ENCODE measurements at places on chromosomes 6 and 20.
A peak's percentile ranks its signal among the peaks of the same experiment; 100 is the strongest.

DNA sequence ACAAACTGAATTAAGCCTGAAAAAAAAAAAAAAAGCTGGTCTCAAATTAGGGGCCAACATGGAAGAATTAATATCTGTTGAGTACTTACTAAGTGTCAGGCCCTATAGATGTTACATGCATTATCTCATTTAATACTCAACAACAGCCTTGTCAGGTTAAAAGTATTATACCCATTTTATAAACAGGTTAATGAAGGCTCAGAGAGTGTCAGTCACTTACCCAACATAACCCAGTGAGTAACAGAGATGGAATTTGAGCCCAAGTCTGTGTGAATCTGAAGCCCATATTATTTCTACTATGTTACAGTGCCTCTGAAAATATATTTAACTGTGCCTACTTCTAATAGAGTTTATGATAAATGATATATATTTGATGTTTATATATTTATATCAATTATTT is 11.3 kb upstream of the EIF2S2 start:
- no peak for DNase-seq

- peak; percentile 76 for DNase-seq
Observed at GRCh38 chr6:108616544-108616943, 55.8 kb downstream of the FOXO3 start.

- DNase-seq, result peak; percentile 58
Observed at GRCh38 chr20:39986173-39986904, 702.7 kb downstream of the MAFB start.

DNA sequence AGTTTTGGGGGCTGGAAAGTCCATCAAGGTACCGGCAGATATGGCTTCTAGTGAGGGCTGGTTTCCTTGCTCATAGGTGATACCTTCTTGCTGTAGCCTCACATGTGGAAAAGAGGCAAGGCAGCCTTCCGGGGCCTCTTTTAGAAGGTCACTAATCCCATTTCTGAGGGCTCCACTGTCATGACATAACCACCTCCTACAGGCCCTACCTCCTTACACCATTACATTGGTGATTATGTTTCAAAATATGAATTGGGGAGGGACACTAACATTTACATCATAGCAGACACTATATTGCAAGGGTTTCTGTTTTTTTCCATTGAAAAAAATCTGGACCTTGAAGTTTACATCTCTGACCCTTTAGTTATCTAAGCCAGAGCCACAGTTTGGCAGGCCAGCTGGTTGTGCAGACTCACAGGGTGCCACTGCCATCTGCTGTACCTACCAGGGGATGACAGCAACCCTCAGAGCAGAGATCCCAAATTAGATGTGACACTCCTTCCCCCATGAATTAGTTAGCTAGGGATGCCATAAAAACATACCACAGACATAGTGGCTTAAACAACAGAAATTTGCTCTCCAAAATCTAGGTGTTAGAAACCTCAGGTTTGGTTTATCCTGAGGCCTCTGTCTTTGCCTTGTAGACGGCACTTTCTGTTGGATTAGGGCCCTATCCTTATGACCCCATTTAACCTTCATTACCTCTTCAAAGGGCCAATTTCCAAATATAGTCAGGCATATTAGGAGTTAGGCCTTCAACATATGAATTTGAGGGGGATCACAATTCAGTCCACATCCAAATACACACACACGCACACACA is 166.4 kb upstream of the RNF217 start:
- DNase-seq, result peak; percentile 23

GRCh38 chr6:24517659-24518543 is 23.1 kb downstream of the ALDH5A1 start:
- DNase-seq, result no peak

DNA sequence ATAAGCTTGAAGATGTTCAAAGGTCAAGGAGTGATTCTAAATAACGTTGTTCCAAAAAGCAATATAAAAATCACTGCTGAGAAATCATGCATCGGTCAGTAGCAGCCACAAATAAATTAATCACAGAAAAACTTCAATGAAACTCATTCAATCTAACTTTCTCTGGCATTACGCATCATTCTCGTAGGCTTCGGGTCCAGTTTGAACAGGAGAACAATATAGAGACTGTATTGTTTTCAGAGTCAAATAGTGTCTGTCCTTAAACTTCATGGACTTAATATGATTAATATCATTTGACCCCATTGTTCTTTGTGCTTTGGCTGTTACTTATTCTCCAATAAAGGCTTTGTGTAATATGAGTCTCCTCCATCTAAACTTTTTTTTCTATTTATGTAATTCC is 200.4 kb downstream of the C6orf118 start:
- no peak for DNase-seq

DNA sequence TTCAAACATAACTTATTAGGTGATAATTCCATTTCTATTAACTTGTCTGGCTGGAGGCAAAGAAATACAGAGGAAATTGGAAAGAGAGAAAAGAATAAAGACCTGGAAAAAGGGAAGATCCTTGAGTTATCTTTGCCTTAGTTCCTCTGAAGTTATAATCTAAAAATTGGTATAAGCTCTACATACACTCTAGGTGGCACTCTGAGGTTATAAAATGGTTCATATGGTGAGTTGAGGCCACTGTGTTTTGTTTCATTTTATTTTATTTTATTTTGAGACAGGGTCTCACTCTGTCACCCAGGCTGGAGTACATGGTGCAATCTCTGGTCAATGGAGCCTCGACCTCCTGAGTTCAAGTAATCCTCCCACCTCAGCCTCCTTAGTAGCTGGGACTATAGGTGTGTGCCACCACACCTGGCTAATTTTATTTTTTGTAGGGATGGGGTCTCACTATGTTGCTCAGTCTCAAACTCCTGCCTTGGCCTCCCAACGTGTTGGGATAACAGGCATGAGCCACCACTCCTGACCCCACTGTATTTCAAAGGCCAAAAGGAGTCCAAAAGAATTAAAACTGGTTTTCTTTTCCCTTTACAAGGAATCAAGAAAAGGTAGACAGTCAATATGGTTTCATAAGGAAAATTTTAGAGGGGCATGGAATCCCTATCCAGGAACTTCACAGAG is 19.4 kb downstream of the GPX6 start:
- DNase-seq, result peak; percentile 23

- no peak for DNase-seq
Observed at GRCh38 chr20:117518-117917, 24.9 kb upstream of the DEFB126 start.

DNA sequence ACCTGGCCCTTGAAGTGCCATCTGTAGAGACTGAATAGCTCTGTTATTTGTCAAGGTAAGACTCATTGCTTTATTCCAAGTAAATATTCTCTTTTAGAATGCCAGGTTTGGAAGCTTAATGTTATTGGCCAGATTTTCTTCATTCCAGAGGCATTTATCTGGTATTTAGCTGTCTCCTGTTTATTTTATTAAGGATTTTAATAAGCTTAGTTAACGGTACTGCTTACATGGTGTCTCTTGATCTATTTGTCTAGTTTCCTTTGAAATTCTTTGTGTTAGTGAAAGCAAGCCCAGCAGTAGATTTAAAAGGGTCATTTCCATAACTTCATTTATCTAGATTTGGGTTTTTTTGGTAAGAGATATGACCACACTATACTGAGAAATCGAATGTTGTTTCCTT is 7.7 kb downstream of the RALY start:
- no peak for DNase-seq

DNA sequence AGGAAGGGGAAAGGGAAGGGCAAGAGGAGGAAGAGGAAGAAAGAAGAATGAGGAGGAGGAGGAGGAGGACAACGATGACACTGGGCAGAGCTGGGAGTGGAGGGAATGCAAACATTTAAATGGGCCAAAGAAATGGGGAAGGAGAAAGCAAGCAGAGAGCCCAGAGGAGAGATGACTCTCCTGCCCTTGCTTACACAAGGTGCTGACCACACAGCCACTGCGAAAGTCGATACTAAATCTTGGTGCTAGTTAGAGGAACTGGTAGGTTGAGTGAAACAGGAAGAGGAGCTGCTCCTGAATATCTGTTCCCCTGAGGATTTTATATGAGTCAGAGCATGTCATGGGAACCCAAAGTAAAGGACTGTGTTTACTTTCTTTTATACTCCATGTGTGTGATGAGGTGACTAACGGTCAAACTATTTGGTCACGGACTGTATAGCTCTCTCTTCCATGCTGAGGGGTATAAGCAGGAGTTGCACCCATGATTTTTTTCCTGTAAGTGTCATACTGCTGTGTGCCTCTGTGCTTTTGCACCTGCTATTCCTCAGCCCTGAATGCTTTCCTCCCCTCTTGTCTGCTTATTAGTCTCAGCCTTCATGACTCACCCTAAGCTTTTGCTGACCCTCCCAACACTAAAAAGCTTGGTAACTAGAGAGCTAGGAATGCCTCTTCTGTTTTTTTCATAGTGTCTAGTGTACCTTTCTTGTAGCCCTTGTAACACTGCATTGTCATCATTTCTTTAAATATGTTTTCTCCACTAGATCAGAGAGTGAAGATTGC is 9.5 kb upstream of the PAQR8 start:
- DNase-seq, result peak; percentile 98

DNA sequence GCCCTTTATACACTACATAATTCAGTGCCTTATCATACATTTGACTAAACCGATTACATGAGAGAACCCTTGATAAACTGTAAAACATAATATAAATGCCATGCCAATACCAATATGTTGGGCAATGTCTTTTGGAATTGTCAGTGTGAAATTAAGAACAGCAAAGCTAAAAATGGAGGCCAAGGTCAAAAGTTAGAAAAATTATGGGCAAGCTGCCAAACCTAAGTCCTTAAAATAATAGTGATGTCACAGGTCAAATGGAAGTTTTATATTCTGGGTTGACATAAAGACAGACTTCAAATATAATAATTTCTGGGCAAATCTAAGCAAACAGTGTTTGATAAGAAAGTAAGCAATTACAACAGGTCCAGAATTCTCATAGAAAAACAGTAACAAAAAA is 696.7 kb downstream of the RNF144B start:
- DNase-seq, result no peak

DNA sequence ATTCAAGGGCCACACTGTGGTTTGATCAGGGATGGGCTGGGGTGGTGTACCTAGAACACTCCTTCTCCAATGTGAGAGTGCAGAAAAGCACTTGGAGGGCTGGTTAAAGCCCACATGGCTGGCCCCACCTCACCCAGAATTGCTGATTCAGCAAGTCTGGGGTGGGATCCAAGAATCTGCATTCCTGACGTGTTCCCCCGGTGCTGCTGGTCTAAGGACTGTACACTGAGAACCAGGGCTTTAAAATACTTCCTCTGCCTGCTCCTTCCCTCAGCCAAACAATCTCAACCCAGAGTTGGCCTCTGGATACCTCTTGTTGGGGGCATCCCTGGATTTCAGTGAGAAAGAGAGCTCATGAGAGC is 13.4 kb upstream of the OCSTAMP start:
- DNase-seq, result no peak

- DNase-seq, result no peak
Observed at GRCh38 chr20:35108921-35109320, 16.3 kb upstream of the TRPC4AP start.

GRCh38 chr6:703552-703951 is 10.6 kb upstream of the EXOC2 start:
- DNase-seq, result no peak

- DNase-seq, result no peak
Observed at GRCh38 chr6:116012951-116013350, 47.7 kb downstream of the FRK start.

- DNase-seq, result no peak
Observed at GRCh38 chr20:12354725-12355124, 437.0 kb downstream of the BTBD3 start.

GRCh38 chr6:70351461-70351860 is 48.6 kb upstream of the COL9A1 start:
- DNase-seq, result no peak

GRCh38 chr6:147244832-147245231 is 40.6 kb downstream of the STXBP5 start:
- no peak for DNase-seq

DNA sequence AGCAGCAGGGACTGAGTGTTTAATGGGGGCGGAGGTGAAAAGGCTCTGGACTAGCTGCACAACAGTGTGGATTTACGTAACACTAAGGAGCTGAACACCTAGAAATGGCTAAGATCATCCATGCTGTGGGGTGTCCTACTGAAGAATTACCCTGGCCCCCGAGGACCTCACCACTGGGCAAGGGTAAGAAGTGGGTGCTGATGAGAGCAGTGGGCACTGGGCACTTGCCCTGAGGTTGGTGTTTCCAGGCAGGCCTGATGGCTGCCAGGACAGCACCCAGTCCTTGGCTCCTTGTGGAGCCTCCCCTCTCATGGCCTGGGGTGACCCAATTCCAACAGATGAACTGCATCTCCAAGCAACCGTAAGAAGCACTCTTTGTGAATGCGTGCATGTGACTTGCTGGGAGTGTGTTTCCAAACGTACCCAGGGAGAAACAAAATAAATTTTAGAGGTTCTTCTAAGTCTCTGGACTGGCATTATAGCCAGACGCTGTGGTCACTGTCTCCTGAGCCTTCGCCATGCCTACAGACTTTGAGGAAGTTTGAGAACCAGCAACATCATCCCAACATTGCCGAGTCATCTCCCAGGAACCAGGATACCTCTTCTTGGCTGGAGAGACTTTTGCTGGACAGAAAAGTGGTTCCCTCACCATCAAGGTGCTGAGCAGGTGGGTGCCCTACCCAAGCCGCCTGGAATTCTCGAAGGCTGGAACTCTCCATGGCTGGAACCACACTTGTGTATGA is 245.9 kb downstream of the ERMARD start:
- no peak for DNase-seq

- no peak for DNase-seq
Observed at GRCh38 chr6:129501740-129502660, 208.0 kb downstream of the ARHGAP18 start.

GRCh38 chr6:131967948-131968347 is 16.8 kb upstream of the CCN2 start:
- peak; percentile 4 for DNase-seq

DNA sequence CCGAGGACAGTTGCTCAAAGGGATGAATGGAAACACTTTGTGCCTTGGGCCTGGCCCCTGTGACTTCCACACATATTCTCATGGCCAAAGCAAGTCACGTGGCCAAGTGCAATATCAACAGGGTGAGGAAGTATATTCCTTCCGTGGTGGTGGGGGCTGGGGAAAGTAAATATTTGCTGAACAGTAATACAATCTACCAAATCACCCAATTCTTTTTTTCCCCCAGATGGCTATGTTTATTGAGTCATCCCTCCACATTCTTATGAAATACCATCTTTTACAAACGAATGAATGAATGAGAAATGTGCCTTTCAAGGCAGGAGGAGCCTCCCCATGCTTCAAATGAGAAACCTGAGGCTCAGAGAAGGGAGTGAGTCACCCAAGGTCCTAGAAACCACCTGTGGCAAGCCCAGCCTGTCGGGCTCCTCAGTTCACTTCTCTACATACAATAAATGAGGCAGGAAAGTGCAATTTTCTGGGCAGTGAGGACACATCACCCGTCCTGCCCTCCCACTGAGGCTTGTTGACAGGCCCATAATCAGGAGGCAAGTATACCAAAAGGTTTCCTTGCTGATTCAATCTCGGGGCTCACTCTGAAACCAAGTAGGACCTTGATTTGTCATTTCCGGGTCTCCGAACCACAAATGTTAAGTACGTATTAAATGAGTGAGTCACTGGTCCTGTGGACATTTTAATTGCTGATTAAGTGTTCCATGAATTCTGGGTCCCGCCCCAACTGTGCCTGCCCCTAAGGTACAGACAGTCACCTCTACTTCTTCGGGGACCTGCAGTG is 25.3 kb upstream of the TOP1 start:
- peak; percentile 99 for DNase-seq

- DNase-seq, result no peak
Observed at GRCh38 chr6:132569170-132569569, 952 bp upstream of the TAAR6 start.
